ENCODE measurements at places on chromosomes 16 and 17.

DNA sequence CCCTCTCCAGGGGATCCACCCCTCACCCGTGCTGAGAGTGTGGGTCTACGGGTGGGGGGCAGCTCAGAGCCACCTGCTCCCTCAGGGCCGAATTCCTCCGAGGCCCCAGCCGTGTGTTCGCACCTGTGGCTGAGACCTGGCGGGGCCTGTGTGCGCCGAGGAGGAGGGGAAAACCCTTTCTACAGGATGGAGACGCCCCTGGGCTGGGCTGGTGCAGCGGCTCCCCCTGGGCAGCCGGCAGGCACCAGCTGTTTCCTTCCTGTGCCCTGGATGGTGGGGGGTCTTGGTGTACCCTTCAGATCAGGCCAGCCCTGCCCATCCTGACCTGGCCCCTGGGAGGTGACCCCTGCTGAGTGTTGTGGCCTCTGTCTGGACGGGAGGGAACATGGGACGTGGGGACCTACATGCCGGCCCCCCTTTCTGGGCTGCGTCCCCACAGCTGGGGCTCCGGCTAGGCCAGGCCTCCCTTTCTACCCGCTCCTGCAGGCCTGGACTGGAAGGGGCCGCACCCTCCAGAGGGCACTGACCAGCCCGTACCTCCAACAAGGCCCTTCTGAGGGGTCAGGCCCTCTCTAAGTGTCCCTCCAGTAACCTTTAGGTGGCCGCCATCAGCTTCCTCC is 28.3 kb upstream of the PABPN1L start:
- no peak for DNase-seq

DNA sequence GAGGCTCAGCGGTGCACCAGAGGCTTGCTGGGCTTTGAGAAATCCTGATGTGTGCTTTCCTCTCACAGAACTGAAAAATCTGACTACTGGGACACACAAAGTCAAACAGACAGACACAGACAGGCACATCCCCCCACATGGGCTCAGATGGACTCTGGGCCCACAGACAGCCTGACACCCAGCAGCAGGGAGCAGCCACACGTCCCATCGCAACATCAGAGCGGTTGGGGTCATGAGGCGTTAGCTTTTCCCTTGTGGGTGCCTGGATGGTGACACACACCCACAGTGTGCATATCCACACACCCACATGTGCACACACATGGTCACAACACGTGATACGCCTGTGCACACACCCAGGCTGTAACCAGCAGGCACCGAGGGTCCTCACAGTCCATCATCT is 6.3 kb downstream of the SPNS3 start:
- DNase-seq, result no peak

- DNase-seq, result peak; percentile 21
Measured at GRCh38 chr17:35460354-35460851, 11.8 kb upstream of the SLFN13 start.

DNA sequence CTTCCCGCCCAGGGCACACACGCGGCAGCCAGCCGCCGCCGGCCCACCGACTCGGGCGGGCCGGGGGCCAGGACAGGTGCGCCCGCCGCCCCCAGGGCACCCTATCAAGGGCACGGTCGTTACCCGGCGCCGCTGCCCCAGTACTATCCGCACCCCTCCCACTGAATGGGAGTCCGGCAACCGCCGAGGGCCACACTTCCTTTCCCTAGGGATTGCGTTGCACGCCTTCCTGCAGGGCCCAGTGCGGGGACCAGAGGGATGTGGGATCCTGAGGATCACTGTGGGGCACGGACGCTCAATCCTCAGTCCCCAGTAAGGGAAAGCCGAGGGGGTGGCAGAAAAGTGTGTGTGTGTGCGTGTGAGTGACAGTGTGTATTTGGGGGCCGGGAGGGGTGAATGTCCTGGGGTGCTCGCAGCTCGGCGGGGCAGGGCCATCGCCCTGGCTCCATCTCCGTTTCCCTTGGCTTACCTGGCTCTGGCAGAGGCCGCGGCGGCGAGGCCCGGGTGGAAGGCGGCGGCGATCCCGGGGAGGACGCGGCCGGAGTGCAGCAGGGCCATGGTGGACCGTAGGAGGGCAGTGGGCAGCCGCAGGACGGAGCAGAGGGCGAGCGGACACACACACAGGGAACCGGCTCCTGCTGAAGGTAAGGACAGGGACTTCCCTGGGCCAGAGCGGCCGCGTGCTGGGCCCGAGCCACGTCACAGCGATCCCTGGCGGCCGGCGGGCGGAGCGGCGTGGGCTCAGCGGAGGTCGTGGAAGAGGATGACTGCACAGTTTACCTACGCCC is at the start of gene GOT2:
Gene GOT2, minus strand, starts transcription at position 646 of the 788 bp plus-strand sequence. Its CDS starts 88 bp downstream, at position 558.
- peak; percentile 81 for DNase-seq

GRCh38 chr17:2854143-2855055 is 58.2 kb downstream of the RAP1GAP2 start:
- DNase-seq, result no peak

- DNase-seq, result no peak
Measured at GRCh38 chr17:46035112-46035818, 36.2 kb downstream of the STH start.

DNA sequence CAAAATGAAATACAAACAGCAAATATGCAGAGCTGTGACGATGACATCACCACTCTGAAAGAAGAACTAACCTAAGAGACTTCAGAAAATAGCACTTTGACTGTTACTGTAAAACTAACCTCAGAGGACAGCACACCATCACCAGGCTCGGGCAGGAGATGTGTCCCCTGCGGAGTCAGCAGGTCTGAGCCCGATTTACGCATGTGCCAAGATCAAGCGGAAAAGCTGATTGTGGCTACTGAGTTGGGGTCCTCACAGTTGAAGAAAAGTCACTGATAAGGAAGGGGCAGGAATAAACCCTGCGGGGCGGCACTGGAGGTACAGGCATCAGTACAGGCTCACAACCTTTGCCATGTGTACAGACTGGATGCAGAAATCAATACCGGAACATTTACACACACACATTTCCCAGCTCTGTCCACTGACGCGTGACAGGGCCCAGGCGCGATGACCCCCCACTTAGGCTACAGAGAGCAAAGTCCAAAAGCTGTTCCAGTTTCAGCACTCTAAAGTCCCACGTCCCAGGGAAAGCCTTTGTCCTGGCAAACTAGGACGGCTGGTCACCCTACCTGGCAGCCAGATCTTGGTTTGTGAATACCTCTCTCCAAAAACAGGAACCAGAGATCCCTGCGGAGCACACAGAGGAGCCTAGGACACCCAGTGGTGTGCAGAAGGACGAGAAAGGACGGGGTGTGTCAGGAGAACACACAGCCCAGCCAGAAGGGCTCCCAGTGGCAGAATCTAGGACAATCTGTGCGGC is 21.5 kb downstream of the TRAP1 start:
- DNase-seq, result no peak

GRCh38 chr16:73771196-73772064 is 525.2 kb upstream of the PSMD7 start:
- DNase-seq, result no peak

- DNase-seq, result no peak
Measured at GRCh38 chr17:69879576-69879975, 195.4 kb upstream of the KCNJ16 start.

GRCh38 chr16:74761665-74762064 is 13.0 kb downstream of the FA2H start:
- no peak for DNase-seq

DNA sequence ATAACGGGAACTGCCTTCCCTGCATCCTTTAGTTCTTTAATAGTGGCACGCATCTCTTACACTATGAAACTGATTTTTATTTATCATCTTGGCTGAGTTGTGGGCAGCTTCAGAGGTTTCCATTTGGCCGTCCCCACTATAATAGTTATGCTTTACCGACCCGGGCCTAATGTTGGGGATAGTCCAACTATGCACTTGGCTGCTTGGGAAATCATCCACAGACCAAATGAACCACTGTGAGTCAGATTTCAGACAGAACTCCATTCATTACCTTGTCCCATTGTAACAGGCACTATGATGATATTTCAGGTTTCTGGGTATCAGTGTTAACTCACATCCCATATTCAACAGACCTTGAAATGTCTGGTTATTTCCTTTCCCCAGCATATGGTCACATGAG is 6.1 kb upstream of the SLFN5 start:
- no peak for DNase-seq

- DNase-seq, result peak; percentile 37
Measured at GRCh38 chr17:48307814-48308411, 122.1 kb downstream of the SKAP1 start.

- DNase-seq, result no peak
Measured at GRCh38 chr16:31274831-31275816, 15.3 kb downstream of the ITGAM start.

- no peak for DNase-seq
Measured at GRCh38 chr17:44736551-44737240, 22.1 kb upstream of the ADAM11 start.

GRCh38 chr16:88995746-88996535 is 18.9 kb upstream of the CBFA2T3 start:
- no peak for DNase-seq

GRCh38 chr17:14211801-14212200 is 24.9 kb downstream of the CDRT15 start:
- no peak for DNase-seq

GRCh38 chr17:61253362-61253761 is 146.3 kb upstream of the TBX2 start:
- no peak for DNase-seq

- no peak for DNase-seq
Measured at GRCh38 chr16:89801800-89802199, 14.6 kb downstream of the FANCA start.

GRCh38 chr16:65098916-65099315 is 22.9 kb downstream of the CDH11 start:
- no peak for DNase-seq

DNA sequence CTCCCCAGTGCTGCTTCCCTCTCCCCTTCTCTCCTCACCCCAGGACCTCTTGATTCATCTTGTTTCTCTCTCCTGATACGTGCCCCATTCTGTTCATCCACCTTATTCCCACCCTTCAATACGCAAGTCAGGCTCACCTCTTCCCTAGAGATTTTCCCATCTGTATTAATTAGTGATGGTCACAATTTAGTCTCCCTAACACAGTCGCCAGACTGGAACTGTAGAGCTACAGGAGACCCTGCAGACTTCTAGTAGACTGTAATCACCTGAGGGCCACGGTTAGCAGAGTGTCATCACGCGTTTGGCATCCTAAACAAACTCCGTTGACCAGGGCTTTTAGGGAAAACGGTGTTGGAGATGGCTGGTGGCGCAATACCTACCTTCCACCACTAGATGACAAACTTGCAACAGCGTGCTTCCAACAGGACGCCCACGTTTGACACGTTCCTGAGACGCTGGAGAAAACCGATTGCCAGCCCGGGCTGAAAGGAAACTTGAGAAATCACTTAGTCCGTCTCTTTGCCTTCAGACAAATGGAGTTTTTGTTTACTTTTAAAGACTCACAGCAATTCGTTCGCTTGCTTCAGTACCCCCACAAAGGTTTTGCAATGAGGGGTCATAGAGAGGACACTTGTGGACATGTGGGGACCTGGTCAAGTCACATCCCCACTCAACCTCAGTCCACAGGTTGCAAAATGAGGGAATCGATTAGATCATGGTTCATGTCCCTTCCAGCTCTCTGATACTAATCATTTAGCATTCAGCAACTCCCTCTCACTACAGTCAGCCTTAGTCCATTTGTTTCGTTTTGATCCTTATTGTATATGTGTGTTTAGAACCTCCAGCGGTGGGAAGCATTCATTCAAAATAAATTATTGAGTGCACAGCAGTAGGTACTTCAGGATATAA is 20.6 kb downstream of the MYL4 start:
- DNase-seq, result peak; percentile 67

- DNase-seq, result no peak
Measured at GRCh38 chr16:87240211-87241136, 76.7 kb downstream of the C16orf95 start.

GRCh38 chr17:21295036-21295952 is 10.8 kb downstream of the MAP2K3 start:
- no peak for DNase-seq

GRCh38 chr17:2393174-2393953 is 7.5 kb downstream of the MNT start:
- DNase-seq, result peak; percentile 85

DNA sequence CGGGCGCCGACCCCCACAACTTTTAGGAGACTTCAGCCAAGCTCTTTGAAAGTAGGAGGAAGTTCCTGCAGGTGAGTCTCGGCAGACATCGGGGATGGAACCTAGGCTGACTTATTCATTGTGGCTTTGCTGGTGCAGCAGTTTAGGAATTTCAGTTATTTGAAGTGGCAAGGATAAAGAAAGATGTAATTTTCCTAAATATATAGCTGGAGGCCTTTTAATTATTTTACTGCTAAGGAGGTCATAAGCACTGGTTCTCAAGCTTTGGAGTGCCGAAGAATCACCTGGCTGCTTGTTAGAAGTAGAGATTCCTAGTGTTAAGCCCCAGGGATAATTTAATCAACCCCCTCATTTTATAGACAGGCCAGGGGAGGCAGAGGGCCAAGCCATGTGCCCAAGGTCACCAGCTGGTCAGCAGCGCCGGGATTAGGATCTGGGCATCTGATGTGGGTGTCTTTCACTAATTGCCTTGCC is 28.9 kb upstream of the BCAR1 start:
- no peak for DNase-seq

DNA sequence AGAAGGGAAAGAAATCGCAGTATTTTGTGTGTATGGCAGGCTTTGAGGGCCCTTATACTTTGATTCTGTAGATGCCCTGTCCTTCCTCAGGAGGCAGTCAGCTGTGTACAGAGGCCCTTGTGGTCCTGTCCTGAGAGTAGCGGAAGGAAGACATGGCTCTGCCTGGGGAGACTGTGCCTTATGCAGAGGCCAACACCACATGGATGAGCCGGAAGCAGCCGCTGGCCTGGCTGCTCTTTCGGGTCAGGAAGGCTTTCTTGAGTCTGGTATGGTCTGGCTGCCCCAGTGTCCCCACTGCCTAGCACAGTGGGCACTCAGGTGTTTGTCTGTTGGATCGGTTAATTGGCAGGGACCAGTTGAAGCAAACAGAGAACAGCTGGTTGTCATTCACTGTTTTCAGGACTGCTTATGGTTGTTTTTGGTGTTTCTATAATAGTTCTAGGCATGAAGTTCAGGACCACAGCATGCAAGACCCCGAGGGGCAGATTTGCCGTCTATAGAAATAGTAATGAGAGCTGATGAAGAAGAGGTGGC is 12.4 kb downstream of the USP10 start:
- no peak for DNase-seq

- DNase-seq, result no peak
Measured at GRCh38 chr16:86158688-86159360, 259.9 kb downstream of the IRF8 start.

- no peak for DNase-seq
Measured at GRCh38 chr16:17295948-17296347, 174.8 kb downstream of the XYLT1 start.

DNA sequence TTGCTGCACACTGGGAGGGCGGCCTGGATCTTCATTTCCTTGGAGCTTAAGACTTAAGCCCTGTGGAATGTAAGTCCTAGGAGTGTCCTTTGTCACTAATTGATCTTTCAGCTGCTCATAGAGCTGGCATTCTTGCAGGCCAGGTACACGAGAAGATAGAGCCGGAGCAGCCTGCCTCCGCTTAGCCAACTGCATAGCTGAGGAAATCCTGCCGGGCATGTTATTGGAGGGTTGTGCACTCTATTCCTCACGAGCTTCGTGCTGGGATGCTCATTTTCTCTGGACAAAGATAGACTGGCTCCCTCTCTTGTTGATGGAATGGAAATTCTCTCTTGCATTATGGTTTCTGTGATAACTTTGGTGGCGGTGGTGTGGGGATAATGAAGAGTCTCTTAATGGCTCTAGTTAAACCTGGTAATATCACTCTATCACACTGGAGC is 76.9 kb downstream of the RPA1 start:
- no peak for DNase-seq

All from activated T-cell treated with anti-CD3 and anti-CD28 coated beads for 24 hours (primary cell).